ENCODE measurements at places on chromosomes 12 and 14.

GRCh38 chr14:91466192-91466591 lies 43.9 kb downstream of the PPP4R3A start:
- peak; percentile 12 for DNase-seq

GRCh38 chr14:77902811-77903210 lies 102.9 kb downstream of the ADCK1 start:
- DNase-seq = peak; percentile 43

- no peak for DNase-seq
These were observed 300 bp upstream of the CCND2 start for GRCh38 chr12:4273273-4273651.

DNA sequence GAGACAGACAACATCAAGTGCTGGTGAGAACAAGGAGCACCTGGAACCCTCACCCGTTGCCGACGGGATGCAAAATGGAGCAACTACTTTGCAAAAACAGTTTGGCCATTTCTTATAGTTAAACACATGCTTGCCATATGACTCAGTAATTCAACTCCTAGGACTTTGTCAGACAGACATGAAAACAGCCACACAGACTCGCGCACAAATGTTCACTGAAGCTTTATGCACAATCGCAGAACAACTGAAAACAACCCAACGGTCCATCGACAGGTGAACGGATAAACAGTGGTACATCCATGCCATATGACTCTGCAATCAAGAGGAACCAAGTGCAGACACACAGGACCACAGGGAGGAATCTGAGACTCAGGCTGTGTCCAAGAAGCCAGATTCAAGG lies 30.8 kb downstream of the NCOR2 start:
- no peak for DNase-seq

GRCh38 chr12:47822401-47822800 lies 2.7 kb upstream of the HDAC7 start:
- no peak for DNase-seq

- no peak for DNase-seq
These were observed 22.6 kb downstream of the TCTN1 start for GRCh38 chr12:110636516-110636915.

- no peak for DNase-seq
These were observed 42.5 kb downstream of the CYP46A1 start for GRCh38 chr14:99726538-99727095.

DNA sequence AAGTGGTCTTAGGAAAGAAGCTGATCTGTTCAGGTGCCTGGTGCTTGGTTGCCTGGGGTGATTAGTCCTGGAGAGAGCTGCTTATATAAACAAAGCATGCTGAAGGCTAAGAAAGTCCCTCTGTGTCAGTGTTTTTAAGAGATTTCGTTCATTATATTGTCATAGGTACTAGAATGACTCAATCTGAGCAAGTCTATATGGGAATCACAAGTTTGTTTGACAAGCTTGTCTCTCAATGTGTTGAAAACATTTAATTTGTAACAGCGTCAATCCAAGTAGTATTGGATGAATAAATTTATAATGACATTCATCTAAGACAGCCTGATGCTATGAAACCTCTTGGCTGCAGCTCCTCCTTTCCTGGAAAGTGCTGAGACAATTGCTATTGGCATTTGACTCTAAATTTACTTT lies 256.3 kb downstream of the TMTC2 start:
- DNase-seq = peak; percentile 53

DNA sequence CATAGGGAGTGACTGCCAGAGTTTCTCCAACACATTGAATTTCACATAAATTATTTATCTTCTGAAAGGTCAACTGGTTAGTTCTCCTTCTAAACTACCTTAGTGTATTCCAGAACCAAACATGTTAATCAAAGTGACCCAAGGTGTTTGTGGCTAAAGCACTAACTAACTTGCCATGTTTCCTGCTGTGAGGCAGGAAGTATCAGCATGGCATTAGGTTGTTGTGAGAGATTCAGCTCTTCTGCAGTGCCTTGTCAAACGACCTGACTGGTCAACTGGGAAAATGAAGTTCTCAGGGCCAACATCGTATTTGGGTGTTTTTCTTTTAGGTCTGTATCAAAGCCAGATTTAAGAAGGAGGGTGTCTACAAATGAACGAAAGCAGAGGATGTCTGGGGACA lies 448.1 kb downstream of the APAF1 start:
- peak; percentile 8 for DNase-seq

- DNase-seq = peak; percentile 92
These were observed 871 bp upstream of the COQ5 start for GRCh38 chr12:120529641-120530417.

DNA sequence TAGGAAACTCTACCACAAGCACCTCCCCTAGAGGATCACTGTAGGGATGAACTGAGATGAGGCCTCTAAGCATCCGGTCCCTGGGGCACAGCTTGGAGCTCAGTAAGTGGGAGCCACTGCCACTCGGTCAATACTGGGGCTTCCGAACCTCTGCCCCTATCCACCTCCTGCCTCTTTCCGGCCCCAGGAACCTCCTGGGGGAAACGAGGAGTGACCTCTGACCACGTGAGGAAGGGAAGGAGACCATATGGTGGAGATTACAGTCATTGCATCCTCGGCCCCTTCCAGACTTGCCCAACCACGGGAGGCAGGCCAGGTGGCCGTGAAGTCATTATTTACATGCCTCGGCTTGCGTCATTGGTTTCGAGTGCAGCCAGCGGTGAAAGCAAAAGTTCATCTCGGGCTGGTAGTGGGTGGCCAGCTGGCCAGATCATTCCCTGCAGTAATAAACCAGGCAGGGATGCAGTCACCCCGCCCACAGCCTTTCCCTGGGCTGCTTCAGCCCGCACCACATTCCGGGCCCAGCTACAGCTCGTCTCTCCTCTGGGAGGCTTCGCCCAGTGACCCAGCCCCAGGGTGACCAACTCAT lies 65.4 kb downstream of the C14orf132 start:
- peak; percentile 96 for DNase-seq

DNA sequence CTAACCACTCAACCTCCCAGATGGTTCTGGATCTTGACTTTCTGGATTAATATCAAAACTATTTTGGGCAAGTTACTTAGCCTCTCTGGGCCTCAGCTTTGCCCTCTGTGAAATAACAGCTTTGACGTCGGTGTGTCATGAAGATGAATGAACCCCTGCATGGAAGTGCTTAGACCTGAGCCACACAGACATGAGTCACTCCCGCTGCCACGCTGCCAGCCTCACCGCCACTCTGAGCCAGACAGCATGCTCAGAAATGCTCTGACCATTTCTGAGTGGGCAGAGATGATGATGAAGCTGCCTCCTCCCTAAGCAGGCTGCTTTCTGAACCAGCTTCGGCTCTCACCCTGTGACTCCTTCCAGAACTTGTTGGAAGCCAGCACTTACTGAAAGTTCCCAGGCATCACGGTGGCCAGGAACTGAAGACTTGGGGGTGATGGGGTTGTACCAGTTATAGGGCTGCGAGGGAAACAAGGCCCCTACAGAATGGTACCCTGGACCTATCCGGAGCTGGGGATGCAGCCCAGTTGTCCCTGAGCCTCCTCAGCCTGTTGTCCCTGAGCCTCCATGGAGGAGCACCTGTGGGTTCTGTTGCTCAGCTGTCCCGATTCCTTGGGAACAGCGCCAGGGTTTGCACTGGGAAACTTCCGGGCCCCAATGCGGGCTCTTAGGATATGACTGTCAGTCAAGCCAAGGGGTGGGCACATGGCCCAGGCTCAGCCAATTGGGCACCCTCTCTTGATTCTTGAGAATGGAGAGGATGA lies 2.0 kb upstream of the CCDC197 start:
- peak; percentile 69 for DNase-seq

- no peak for DNase-seq
These were observed 12.5 kb downstream of the ISM2 start for GRCh38 chr14:77485901-77486678.

- no peak for DNase-seq
These were observed 28.9 kb upstream of the NUDT4 start for GRCh38 chr12:93348575-93349435.

DNA sequence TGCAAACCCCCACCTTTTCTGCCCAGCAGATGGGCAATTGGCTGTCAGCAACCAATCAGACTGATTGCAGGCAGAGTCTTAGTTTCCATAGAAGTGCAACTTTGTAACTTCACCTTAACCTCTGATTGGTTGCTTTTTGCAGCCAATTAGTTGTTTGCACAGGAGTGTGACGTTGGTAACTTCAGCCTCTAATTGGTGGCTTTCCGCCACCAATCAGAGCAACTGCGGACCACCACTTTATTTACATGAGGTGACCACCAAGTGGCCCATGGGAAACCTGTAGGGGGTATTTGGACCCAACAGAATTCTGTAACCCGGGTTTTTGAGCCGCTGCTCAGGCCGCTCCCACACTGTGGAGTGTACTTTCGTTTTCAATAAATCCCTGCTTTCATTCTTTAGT lies 32.3 kb downstream of the CDKN1B start:
- no peak for DNase-seq

DNA sequence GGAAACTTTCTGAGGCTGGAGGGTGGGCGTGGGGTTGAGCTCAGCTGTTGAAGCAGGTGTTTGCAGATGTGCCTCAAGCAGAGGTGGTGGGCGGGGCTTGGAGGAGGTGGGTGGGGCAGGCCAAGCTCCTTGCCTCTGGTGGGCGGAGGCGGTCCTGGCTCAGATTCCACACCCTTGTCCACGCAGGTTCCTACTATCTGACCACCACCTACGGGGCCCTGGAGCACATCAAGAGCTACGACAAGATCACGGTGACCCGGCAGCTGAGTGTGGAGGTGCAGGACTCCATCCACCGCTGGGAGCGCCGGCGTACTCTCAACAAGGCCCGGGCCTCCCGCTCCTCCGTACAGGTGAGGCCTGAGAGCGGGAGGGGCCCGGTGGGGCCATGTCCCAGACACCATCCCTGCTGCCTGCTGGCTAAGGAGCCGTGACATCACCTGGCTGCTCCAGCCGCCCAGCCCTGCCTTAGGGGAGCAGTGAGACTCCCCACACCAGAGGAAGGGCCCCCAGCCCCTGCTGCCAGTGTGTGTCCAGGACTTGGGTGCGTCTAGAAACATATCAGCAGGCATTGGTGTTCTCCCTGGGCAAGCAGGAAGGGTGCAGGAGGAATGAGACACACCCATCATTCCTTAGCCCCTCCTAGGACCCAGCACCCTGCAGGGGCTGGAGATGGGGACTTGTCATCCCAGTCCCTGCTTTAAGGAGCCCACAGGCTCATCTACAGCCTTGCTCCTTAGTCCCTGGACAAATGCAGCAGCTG lies 63.4 kb downstream of the LGMN start:
- peak; percentile 13 for DNase-seq

- DNase-seq = no peak
These were observed 1444.5 kb upstream of the FLRT2 start for GRCh38 chr14:84085493-84085892.

- no peak for DNase-seq
These were observed 139.2 kb downstream of the RBM19 start for GRCh38 chr12:113826805-113827538.

DNA sequence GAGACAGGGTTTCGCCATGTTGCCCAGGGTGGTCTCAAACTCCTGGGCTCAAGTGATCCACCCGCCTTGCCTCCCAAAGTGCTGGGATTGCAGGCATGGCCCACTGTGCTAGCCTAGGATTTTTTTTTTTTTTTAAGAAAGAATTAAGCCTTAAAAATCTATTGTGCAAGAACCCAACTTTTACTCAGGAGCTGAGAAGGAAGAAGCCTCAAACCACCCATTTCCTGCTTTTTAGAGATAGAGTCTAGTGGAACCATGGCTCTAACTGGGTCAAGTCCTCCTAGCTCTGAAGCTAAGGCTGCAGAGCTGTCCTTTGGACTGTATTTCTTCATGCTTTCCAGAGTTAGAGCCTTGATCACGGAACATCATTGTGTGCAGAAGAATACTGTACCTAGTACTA lies 1.3 kb upstream of the TSFM start:
- DNase-seq = no peak

DNA sequence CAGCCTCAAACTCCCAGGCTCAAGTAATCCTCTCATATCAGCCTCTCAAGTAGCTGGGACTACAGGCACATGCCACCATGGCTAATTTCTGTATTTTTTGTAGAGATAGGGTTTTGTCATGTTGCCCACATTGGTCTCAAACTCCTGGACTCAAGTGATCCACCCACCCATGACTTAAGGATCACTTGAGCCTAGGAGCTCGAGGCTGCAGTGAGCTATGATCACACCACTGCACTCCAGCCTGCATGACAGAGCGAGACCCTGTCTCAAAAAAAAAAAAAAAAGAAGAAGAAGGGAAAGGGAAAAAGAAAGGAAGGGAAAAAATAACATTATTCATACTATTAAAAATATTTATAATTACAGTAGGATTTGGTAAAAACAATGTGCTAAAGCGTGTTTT lies 19.2 kb downstream of the EPS8 start:
- no peak for DNase-seq

DNA sequence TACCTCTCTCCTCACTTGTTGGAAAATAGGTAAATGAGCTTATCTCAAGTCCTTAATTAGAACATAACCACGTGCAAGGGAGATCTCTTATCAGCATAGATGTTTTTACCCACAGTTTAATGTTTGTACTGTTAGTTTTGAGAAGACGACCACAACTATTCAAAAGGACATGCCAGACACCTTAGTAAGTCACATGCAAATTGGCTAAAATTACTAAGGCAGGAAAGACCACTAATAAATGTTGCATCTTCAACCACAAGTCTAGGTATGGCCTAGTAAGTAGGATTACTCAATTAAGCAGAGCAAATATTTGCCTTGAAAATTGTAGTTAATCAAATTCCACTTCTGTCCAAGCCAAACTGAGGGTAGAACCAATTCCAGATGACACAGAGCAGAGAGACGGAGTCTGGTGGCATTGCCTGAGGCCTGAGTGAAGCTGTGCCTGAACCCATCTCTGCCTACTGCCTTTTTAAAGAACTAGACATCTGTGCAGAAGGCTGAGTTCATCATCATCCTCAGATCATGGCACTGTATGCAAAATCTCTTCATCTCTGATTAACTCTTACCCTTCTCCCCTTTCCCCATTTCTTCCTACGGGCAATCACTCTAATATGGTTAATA lies 29.7 kb upstream of the CHST11 start:
- no peak for DNase-seq

- no peak for DNase-seq
These were observed 15.5 kb upstream of the ETNK1 start for GRCh38 chr12:22609501-22609900.

DNA sequence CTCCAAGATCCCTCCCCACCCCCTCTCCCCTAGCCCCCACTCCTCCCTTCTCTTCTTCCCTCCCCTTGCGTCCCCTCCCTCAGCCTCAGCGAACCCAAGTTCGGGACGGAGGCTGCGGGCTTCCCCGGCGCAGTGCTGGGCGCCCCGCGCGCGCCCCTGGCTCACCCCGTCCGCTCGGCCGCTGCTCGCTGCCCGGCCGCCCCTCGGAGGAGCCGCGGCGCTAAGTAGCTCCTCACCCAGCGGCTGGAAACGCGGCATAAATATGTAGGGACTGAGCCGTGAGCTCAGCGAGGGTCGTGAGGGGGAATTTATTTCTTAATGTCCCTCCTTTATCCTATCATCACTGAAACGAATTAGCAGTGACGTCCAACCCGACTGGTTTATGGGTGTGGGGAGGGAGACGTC lies at the start of gene NOS1:
Gene NOS1, minus strand, starts transcription at position 280 of the 405 bp plus-strand sequence. CDS start 30,557 bp downstream, outside the sequence.
- no peak for DNase-seq

DNA sequence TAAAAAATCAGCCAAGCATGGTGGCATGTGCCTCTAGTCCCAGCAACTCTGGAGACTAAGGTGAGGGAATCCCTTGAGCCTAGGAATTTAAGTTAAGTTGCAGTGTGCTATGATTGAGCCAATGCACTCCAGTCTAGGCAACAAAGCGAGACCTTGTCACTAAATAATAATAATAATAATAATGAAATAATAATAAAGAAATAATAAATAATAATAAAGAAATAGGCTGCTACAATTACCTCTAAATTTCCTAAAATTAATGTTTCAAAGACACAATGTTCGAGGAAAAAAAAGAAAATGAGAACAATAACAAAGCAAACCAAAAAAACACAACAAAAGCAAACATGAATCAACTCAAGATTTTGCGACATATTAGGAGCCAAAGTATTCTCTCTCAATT lies 29.7 kb downstream of the RALGAPA1 start:
- no peak for DNase-seq
